ENCODE measurements at places on chromosomes 3 and 15.

GRCh38 chr3:39327053-39327745, 2.3 kb upstream of the CCR8 start:
- DNase-seq: no peak

GRCh38 chr3:116155841-116156240, 289.4 kb downstream of the LSAMP start:
- no peak for DNase-seq

DNA sequence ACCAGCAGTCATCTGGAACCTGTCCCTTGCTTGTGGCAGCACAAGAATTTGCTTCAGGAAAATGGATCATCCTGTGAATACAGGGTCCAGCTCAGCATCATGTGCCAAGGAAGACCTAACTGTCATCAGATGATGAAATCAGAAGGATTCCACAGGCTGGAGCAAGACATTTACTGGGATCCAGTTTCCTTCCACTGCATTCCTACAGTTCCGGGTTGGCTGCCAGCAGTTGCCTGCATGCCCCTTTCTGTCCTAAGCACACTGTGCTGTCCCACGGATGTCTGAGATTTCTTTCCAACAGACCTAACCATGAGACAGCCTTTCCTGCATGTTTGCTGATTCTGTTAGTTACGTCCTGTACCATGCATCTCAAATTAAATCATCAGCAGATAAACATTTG, 140.7 kb downstream of the IMPG2 start:
- no peak for DNase-seq

DNA sequence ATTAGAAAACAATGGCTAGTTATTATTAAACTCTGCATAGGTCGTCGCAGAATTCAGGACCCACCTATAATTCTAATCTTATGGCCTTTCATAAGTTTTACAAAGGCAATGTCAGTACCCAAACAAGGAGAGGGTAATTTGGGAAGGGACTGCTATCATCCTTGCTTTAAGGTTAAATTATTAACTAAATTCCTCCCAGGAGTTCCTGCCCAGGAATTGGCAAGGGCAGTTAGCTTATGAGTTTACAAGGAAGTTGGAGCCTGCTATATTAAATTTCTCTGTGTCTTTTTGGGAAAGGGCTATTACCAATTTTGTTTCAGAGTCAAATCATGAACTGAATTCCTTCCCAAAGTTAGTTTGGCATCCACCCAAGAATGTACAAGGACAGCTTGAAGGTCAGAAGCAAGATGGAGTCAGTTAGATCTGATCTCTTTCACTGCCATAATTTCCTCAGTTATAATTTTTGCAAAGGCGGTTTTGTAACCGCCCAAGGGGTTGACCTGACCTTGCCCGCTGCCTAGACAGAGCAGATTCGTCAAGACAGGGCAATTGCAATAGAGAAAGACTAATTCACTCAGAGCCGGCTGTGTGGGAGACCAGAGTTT, 45.3 kb upstream of the LHFPL4 start:
- no peak for DNase-seq

DNA sequence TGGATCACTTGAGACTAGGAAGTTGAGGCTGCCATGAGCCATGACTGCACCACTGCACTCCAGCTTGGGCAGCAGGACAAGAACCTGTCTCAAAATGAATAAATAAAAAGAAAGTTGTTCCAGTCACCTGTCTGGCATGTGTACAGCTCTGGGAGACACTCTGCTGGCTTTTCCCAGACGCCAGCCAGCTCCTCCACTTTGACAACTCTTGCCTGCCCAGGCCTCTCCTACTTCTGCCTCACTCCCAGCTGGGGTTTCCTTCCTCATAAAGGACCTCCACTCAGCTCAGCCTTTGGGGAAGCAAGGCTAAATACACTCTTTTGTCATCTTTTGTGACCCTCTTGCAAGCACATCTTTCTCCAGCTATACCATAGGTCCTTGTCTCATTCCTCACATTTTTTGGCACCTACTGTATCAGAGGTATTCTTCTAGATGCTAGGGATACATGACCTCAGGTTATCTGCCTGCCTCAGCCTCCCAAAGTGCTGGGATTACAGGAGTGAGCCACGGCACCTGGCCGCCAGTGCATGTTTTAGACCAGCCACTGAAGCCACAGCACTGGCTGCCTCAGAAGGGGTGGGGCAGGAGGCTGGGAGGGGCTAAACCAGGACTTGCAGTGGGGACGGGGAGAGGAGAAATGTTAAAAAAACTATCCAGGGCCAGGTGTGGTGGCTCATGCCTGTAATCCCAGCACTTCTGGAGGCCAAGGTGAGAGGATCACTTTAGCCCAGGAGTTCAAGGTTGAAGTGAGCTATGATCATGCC, 10.0 kb upstream of the ELP6 start:
- DNase-seq: no peak

DNA sequence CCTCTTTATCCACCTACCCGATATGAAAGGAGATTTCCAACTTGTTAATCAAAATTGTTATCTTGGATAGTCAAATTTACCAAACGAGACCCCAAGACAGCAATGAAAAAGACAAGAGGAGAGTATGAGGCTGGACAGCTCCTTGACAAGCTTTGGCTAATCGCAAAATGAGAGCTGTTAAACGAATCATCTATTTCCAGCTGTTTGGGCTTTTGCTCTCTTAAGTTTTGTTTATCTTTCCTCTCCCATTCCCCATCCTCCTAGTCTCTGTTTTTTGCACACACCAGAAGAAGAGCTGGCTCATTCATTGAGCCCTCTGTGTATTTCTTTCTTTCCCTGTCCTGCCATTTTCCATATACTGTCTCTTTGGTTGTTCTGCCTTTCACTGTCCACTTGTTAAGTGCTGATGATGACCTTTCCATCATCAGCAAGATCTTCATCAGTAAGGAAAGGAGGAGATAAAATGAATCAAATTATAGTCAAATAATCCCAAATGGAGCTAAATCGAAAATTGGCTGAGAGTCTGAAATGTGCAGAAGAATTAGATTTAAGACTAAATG, 161.6 kb downstream of the SLC9A9 start:
- DNase-seq: no peak

GRCh38 chr3:47404955-47405790, 24.4 kb downstream of the PTPN23 start:
- no peak for DNase-seq

GRCh38 chr3:59549962-59550361, 500.1 kb upstream of the CFAP20DC start:
- DNase-seq: no peak

DNA sequence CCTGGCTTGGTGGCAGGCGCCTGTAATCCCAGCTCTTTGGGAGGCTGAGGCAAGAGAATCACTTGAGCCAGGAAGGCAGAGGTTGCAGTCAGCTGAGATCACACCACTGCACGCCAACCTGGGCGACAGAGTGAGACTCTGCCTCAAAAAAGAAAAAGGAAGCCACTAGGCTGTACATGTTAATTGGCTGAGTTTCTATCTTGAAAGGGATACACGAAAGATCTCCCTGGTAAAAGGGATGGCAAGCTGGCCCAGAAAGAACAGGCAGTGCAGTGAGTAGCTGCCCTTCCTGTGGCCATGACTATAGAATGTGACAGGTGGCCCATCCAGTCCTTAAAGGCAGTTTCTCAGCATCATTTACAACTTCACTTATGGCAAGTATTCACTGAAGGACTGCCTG, 12.3 kb downstream of the LRIG1 start:
- DNase-seq: no peak

GRCh38 chr15:68565726-68566125, 13.1 kb upstream of the CORO2B start:
- no peak for DNase-seq

GRCh38 chr15:49471733-49472132, 48.7 kb downstream of the FGF7 start:
- no peak for DNase-seq

- DNase-seq: no peak
These were observed 54.0 kb downstream of the TSC22D2 start for GRCh38 chr3:150462108-150462507.

- no peak for DNase-seq
These were observed 18.0 kb upstream of the DIS3L start for GRCh38 chr15:66275352-66275751.

DNA sequence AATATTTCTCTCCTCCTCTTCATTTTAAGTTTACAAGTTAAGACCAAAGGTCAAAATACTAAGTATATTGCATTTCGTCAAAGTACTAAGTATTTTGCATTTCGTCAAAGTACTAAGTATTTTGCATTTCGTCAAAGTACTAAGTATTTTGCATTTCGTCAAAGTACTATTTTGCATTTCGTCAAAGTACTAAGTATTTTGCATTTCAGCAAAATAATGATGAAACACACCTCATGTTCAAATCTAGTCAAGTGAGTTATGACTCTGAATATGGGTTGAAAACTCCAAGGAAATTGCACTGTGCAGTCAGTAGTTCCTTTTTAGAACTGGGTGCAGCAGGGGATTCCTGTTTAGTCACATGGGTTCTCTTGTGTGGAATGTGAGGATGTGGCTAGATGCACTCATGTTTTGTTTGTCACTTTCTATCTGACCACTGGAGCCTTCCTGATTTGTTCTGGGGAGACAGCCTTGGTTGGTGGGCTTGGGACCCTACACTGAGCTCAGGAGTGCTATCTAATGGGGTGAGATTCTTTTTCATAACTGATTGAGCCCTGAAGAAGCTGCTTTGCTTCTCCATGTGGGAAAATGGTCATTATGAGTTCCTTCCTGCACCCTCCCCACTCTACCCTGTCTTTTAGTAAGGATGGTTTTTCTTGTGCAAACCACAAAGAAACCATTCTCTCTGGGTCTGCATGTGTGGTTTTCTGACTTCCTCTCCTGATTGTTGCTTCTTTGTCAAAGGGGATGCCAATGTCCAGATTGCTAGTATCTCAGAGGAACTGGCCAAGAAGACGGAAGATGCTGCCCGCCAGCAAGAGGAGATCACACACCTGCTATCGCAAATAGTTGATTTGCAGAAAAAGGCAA, 73.4 kb downstream of the CCK start:
- no peak for DNase-seq
